ENCODE measurements at places on chromosomes 3 and 15.

- DNase-seq, result no peak
Observed at GRCh38 chr3:187684880-187685279, 14.7 kb upstream of the SST start.

DNA sequence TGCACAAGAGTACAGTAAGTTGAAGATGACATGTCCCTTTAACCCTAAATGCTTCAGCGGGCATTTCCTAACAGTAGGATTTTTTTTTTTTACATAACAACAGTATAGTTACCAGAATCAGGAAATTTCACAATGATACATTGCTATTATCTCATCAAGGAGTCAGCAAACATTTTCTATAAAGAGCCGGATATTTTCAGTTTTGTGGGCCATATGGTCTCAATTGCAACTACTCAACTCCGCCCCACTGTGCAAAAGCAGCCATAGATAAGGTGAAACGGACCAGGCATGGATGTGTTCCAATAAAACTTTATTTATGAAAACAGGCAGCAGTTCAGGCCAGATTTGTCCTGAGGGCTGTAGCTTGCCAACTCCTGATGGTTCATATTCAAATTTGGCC is 130.6 kb downstream of the SMAD6 start:
- DNase-seq, result no peak

GRCh38 chr3:50661321-50661837 is 13.3 kb upstream of the DOCK3 start:
- DNase-seq, result no peak

GRCh38 chr15:74432271-74432967 is 1.3 kb downstream of the SEMA7A start:
- DNase-seq, result no peak

DNA sequence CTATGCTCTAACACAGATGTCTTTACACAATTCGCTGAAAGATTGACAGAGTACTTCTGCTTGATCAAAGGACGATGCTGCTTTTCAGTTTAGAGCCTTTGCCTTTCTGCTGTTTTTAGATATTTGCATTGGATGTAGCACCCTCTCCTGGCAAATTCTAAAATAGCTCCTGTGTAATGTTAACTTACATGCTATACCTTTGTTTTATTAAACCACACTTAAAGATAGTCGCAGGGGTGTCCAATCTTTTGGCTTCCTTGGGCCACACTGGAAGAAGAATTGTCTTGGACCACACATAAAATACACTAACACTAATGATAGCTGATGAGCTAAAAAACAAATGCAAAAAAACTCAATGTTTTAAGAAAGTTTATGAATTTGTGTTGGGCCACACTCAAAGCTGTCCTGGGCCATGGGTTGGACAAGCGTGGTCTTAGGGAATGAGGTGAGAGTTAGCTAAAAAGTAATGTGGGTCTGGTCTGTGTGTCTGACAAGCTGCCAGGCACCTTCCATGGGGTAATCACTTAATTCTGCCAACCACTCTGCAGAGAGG is 62.9 kb downstream of the ATG7 start:
- no peak for DNase-seq

GRCh38 chr3:133709139-133709750 is 36.9 kb upstream of the TF start:
- DNase-seq, result no peak

GRCh38 chr3:112350018-112350810 is 17.3 kb downstream of the CD200 start:
- no peak for DNase-seq

DNA sequence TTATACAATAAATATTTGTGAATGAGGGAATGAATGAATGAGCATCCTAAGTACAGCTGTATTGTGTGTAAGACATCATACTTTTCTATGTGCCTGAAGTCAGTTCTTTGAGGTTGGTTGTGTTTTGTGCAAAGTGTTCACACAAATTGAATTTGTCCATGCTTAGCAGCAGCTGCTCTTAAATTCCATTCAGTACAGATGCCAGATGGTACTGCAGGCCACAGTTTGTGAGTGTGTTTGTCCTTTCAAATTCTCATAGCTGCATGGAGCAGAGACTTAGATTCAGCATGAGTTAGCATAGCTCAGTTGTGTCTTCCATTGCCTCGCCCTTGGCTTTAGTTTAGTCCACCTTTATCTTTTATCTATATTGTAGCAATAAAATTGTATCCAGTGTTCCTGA is 3.8 kb upstream of the ZNF385D start:
- DNase-seq, result no peak

GRCh38 chr3:126414961-126415660 is 20.4 kb downstream of the CFAP100 start:
- no peak for DNase-seq

DNA sequence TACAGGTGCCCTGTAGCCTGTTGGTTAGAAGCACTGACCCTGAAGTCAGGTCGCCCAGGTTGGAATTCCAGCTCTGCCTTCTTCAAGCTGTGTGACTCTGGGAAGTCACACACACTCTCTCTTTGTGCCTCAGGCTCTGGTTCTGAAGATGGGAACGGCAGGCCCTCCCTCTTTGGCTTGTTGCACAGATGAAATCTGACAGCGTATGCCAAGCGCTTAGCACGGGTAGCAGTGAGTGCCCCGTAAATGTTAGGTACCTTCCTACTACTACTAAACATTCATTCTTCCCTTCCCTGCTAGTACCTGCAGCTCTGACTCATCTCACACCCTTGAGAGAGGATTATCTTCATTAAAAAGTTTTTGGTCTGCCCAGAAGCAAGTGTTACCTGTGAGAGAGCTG is 139.0 kb downstream of the PGPEP1L start:
- DNase-seq, result no peak

- DNase-seq, result no peak
Observed at GRCh38 chr3:78820542-78820941, 947.3 kb downstream of the ROBO1 start.

DNA sequence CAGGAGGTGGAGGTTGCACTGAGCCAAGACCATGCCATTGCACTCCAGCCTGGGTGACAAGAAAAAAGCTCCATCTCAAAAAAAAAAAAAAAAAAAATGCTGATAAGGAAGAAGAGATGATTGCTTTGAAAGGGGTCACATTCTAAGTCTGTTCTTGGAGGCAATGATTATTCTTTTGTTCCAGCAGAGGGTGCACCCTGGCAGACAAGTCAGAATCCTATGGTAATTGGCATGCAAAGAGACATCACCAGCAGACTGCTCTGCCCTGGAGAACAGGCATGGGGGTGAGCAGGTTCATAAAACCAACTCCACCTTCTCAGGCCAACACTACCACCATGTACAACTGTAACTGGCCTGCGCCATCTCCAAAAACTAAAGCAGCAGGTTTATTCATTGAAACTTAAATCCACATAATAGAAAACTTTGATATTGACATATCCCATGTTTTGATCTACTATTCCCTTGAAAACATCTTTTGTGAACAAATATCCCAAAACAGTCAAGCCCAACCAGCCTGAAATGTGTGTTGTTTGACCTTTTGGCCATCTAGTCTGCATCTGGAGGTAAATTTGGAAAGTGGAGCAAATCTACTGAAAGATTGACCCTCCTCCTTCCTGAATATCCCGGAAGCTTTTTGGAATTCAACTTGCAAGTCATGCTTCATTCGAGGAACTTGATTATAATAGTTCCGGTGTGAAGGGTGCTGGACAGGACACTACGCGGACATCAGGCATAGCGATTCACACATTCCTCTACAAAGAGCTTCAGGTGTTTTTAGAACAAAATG is 100.3 kb downstream of the MECOM start:
- no peak for DNase-seq

GRCh38 chr3:30628901-30629590 is 22.6 kb downstream of the TGFBR2 start:
- DNase-seq, result no peak

DNA sequence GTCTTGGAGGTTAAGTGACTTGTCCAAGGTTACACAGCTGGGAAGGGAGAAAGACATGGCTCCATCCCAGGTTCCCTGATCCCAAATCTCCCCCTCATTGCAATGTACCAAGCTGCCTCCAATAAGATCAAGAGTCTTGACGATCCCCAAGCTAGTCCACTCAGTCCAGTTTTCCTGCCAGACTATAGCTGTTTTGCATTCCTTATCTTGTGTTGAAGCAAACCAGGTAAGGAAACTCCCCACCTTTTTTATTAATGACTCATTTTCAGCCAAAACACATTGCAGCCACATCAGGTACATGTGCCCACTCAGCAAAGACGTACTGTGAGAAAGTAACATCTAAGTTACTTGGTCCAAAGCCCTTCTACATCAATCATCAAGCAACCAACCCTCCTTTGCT is 41.9 kb downstream of the LIPC start:
- no peak for DNase-seq

- DNase-seq, result peak; percentile 17
Observed at GRCh38 chr15:28885630-28886430, at the start of gene APBA2. TSS of gene APBA2 (plus strand) at chr15:28885974. CDS start at chr15:29053885, 167,911 bp downstream.

- no peak for DNase-seq
Observed at GRCh38 chr3:184531626-184532280, 29.8 kb upstream of the EPHB3 start.

DNA sequence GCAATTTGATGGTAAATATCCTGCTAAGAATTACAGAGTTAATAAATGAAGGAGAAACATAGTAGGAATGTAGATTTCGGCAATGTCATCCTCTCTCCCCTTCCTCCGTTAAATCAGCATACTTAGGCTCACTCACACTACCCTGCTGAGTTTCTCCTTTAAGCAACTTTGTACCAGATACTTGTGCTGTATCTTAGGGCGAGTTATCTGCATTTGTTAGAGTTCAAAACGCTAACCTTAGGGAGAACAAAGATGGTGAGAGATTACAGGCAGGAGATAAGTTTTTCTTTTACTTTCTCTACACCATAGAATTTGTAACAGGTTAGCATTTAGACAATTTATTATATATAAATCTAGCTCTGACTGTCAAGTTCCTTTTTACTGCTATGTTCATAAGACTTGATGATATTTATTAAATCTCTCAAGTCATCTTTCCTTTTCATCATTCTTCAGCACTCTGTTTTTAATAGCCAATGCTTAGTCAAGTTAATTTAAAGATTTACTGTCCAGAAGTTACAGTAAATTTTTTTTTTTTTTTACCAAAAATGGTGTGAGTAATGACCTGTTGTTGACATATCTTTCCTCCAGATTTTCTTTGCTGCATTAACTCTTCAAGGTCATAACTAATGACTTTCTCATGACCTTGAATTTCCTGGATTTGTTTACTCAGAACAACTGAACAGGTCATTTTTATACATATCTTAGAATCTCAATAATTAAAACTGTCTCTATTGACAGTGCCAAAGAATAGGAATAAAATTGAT is 22.2 kb downstream of the SUCNR1 start:
- no peak for DNase-seq
